ENCODE measurements at places on chromosomes 2 and 18.
A peak's percentile ranks its signal among the peaks of the same experiment; 100 is the strongest.

GRCh38 chr2:64692401-64692800, 38.7 kb upstream of the SERTAD2 start:
- ATAC-seq: no peak

- no peak for ATAC-seq
These were observed 16.4 kb downstream of the TNFRSF11A start for GRCh38 chr18:62341473-62341872.

DNA sequence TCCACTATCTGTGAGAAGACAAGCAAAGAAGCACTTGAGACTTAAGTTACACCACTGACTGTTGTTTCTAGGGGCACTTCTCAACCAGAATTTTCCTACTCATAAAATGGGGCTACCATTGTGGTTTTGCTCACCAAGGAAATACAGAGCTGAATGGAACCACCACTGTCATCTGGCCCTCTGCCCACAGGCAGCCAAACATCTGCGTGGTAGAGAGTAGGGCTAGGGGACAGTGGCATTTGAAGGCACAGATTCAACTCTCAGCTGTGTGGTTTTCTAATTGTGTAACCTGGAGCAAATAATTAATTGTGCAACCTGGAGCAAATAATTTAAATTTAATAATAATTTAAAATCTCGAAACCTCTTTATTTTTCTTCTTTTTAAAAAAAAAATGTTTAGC, 79.6 kb downstream of the PDE11A start:
- ATAC-seq: no peak

DNA sequence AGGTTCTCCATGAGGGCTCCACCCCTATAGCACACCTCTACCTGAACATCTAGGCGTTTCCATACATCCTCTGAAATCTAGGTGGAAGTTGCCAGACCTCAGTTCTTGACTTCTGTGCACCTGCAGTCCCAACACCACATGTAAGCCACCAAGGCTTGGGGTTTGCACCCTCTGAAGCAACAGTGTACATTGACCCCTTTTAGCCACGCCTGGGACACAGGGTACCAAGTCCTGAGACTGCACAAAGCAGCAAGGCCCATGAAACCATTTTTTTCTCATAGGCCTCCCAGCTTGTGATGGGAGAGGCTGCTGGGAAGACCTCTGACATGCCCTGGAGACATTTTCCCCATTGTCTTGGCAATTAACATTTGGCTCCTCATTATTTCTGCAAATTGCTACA, 20.0 kb downstream of the ARL6IP6 start:
- no peak for ATAC-seq

DNA sequence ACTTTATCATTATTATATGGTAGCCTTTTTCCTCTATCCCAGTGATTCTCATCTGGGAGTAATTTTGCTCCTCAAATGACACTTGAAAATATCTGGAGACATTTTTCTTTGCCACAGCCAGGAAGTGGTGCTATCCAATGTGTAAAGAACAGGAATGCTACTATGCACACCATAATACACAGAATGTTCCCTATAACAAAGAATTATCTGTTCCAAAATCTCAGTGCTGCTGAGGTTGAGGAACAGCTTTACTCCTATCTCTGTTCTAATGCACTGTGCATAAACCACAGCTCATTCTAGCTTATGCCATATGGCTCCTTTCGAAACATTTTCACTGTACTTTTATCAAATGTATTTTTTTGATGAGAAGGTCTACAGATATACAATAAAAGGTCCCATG, 1231.2 kb upstream of the CELF4 start:
- no peak for ATAC-seq

DNA sequence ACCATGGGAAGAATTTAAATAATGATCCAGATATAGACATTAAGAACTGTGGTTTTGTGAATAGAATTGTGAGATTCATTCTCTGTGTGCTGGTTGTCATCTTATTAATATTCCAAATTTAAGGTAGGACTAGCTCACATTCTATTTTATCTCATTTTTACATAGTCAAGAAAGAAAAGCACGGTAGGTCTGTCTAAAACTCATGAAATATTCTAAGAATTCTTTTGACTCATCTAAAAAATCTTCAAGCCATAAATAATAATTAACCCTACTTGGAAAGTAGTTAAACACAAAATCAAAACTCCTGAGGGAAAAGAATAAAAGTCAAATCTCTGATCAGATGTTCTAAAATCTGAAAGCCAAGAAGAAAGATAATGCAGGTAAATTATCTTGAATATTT, 388.8 kb upstream of the CHAC2 start:
- ATAC-seq: no peak

GRCh38 chr2:1153920-1154319, 203.3 kb downstream of the SNTG2 start:
- ATAC-seq: no peak

- no peak for ATAC-seq
These were observed 16.5 kb downstream of the NCOA1 start for GRCh38 chr2:24507549-24507948.

- ATAC-seq: no peak
These were observed 17.6 kb downstream of the LOXHD1 start for GRCh38 chr18:46639386-46639785.

DNA sequence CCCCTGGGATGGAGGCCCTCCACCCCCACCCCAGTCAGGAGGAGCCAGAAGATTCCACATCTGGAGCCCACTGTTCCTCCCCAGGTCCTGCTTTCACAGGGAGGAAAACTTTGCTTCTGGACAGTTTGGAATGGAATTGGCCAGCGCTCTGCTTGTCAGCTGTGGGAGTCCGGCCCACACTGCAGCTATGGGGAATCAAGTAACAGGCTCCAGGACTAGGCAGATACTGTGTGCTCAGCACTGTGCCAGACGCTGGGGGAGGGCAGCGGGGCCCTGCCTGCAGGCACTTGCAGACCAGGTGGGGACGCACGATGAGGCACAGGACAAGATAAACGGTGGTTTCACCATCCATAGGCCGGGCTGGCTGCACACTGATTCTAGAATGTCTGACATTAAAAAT, 114.0 kb downstream of the STPG4 start:
- ATAC-seq: no peak

GRCh38 chr2:31581124-31581795, 522 bp upstream of the SRD5A2 start:
- peak; percentile 18 for ATAC-seq

GRCh38 chr18:13241083-13241892, 22.7 kb downstream of the LDLRAD4 start:
- ATAC-seq: no peak
